Substantia nigra (tissue), 51 donors: ENCODE measurements at places on chromosomes 13 and 19.

GRCh38 chr13:105627270-105627669 lies 908.2 kb downstream of the EFNB2 start:
- no peak for DNase-seq

DNA sequence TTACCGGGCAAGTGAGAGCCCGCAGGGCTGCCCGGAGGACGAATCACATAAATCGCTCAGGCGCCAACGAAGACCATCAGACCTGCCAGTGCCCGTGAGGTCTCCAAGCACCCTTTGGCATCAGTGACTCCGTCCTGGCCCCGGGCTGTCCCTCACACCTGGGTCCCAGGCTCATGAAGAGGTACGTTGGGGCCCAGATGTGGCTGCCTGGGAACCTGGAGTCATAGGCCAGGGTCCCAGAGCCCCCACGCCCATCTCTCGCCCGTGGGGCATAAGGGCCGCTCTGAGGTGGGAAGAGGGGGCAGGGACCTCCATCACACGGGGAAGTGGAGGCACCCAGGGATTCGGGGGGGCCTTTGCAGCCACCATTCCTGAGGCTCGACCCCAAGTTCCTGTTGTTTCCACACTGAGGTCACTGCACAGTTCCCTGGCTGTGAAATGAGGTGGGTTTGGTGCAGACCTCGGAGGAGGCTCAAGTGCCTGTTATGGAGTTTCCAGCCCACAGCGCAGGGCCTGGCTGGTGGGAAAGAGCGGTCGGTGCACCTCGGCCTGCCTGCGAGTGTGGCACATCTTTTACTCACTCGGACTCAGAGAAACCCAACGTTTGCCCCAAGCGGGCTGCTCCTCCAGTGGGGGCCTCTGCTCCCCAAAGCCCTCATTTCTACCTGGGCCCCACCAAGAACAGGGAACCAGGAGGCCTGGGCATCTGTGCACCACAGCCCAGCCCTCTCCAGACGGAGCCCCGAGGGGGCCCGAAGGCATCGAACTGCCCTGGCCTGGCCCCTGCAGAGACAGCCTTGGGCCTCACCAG lies 35.9 kb upstream of the C13orf46 start:
- no peak for DNase-seq

DNA sequence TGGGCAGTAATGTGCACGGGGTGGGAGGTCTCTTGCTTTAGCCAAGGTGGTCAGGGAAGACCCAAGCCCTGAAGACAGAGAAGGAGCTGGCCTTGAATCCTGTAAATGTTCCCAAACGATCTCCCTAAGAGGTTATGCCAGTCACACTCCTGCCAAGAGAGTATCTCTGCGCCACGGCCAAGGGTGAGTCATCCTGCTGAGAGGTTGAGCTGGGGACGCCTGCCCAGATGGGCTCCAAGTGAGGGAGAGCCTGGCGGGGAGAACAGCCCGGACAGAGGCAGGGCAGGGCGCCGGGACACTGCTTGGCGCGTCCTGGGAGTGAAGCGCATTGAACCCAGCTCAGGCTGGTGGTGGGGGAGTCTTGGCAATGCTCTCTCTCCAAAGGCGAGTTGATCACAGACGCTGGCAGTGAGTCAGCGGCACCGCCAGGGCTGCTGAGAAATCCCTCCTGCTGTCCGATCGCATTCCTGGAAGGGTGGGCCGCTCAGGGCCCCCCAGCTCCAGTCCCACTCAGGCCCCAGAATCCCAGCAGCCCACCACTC lies 16.4 kb downstream of the SULT2B1 start:
- peak; percentile 21 for DNase-seq

DNA sequence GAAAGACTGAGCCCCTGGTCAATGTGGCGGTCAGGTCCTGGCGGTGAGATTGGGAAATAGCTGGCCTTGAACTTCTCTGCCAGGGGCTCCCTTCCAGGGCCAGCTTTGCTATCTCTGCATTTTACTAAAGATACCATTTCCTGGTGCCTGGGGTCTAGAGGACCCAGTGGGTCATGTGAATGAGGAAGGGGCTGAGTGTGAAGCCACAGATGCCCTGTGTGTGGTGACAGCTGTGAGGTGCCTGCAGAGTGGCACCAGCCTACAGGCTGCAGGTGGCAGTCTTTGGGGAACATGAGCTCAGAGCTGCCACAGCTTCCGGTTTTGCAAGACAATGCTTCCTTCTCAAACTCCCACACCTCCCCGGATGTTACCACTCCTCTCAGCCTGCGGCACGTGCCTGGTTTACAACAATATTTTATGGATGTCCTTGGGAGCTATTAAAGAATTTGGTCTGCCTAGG lies 5.2 kb upstream of the MLNR start:
- DNase-seq = no peak

DNA sequence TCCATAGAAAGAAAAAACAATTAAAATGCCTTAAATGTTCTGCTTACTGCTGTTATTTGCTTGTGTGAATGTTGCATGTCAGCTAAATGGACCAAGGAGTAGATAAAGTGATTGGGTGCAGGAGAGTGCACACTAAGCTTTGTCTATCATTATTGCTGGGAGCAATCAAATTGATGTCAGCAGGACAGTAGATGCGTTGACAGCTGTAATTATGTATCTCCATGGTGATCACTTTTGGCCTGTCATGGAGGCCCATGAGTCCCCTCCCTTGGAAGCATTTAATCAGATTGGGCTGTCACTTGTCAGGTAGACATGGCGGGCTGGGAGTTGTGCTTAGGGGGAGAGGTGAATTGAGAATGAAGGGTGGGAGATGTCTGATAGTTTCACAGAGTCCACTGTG lies 215.3 kb downstream of the PCCA start:
- no peak for DNase-seq

DNA sequence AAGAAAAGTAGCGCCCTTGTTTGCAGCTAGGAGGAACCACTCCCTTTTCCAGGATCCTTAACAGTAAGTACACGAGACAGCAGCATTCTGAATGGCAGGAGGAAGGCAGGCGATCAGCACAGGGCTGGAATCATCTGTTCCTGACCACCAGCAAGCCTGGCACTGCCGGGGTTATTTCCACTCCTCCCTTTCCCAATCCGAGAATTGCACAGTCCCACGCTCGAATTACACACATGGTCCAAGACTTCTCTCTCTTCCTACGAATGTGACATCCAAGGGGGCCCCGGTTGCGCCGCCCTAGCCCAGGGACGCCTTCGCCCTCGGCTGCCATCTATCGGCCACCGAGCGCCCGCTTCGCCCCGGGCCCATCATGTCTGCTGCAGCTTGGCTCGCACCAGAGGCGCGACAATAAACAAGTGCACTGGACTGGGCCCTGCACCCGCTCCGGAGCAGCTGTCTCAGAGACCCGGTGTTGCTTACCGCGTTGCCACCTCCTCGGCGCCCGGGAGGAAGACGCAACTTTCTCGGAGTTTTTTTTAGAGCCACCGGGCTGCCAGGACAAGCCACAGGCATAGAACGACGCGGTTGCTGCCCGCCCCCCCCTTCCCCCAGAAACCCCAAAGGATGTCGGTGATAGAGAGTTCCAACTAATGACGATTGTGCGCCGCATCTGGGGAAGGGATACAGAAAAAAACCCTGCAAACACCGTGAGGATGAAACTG lies at the start of gene SLITRK5:
Gene SLITRK5 (plus strand): TSS at position 341 of the 722 bp plus-strand sequence. CDS start 4,018 bp downstream, outside the sequence.
- DNase-seq = peak; percentile 87

DNA sequence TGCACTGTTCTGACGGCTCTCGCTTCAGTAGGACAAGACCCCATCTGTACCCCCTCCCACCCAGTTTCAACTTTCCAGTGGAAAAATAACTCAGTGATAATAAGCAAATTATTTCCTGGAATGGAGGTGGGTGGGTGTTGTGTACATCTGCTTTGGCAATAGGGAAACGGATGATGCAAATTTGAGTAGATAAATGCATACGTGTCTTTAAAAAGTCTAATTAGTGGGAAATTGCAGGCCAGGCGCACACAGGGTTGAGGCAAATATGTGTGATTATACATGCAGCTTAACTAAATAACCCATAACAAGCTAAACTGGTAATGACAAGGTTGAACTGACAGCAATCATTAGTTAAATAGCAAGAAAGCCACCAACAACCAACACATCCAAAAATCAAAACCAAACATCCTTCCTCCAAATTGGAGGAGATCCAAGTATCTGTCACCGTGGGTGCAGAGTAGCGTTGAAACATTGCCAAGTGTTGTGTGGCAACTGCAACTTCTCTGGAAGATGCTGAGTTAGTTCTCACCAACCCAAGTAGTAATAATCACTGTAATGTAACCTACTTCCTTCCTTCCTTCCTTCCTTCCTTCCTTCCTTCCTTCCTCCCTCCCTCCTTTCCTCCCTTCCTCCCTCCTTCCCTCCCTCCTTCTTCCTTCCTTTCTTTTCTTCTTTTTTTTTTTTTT lies 54.6 kb downstream of the TRPM4 start:
- DNase-seq = no peak

DNA sequence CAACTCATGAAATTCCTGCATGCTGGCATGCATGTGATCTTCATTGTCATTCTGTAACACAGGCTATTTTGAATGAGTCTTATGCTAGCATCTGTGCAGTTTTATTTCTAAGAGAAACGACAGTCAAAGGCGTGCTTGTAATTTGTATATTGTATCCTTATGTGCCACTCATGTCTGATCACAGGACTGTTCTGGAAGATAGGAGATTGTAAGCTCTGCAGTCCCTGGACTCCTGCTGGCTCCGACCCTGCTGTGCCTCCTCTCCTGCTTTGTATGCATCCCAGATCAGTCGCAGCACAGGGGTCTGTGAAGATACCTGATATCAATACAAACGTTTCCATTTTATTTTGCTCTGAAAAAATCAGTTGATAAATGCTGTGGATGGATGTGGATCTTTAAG lies 653.1 kb downstream of the LIG4 start:
- DNase-seq = no peak

DNA sequence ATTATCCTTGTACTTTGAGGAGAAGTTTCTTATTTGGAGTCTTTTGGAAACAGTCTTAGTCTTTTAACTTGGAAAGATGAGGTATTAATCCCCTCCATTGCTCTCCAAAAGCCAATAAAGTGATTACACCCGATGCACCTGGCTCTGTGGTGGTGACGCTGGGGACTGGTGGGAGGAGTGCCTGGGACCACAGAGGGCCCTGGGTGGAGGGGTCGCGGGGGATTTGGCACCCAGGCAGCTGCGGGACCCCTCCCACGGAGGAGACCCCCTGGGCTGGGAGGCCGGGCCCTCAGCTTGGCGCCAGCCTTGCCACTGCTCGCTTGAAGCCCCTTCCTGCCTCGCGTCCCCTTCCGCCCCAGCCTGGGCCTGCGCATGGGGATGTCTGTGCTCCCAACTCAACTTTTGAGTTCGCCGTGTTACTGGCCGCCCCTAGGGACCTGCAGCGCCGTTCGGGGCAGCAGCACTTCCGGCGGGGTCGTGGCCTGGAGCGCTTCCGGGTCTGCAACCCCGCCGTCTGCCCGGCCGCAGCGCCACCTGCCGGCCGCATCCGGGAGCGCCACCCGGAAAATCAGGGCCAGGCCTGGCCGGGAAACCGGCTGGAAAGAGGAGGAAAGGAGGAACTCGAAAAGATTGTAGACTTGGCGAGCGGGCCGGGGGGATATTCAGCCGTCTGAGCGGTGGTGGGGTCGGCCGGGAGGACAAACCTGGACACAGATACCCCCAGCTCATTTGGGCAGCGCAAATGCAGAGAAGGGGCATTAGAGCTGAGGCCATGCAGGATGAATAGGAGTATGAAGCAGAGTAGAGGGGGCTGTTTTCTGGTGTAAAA lies 8.4 kb downstream of the PEAK3 start:
- DNase-seq = peak; percentile 57

GRCh38 chr13:51603716-51604115 lies 19.5 kb downstream of the WDFY2 start:
- no peak for DNase-seq

- DNase-seq = no peak
Measured at GRCh38 chr19:32877977-32878745, 8.6 kb upstream of the SLC7A9 start.

DNA sequence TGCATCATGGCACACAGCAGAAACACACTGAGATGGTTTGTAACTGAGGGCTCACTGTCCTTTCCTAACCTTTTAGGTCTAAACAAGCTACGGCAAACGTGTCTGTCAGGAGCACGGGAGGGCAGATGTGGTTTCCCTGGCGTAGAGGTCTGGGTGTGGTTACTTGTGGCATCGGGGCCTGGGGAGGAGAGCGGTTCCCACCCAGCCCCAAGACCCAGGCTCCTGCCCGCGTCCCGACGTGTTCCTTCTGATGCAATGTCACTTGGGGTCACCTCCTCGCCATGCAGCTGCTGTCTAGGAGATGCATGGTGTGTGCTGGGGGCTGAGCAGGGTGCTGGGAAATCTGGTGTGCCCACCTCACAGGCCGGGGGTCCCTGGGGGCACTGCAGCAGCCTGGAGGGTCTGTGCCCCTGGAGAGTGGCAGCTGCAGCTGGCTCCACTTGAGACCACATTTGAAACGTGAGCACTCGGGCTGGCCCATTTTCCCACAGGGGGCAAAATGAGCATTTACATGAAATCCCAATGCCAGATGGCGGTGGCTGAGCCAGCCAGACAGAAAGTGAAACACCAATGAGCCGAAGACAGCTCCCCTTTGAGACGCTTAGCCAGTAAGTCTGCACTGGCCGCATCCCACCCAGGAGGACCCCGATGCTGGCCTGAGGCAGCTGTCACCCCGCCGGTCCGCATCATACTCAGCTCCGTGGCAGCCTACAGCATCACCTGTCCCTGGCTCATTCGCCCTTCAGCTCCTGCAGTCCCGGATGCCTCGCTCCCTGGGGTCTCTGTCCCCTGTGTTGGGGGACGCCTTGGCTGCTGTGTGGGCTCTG lies 22.3 kb upstream of the MYDGF start:
- DNase-seq = no peak

DNA sequence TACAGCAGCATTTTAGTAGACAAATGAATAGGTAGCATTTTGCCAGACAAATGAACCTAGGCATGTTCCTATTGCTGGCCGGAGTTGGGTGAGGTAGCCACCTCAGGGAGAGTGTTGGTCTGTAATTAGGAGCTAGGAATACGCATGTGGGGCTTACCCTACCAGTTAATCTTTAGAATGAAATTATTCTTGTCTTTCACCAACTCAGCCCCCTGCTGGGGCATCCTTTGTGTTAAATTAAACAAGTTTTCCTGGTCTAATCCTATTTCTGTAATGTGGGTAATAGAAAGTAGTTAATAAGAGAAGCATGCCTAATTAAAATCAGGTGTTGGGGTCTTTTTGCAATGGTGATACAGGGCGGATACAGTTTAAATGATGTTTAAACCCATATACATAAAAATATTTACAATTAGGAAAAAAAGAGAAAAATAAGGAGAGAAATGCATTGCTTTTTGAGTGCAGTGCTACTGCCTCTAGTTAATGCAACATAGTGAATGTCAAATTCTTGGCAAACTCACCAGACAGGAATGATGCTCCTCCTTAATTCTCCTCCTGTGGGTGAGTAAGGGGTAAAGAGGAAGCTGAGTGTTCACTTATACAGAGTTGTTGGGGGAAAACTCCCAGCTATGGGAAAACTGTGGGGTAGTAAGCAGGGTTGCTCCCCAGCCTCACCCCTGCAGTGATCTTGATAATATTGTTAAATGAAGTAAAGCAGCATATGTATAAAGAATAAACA lies 276.4 kb upstream of the EDNRB start:
- no peak for DNase-seq

GRCh38 chr13:32042551-32042950 lies 11.0 kb downstream of the FRY start:
- DNase-seq = no peak

GRCh38 chr19:11375143-11375948 lies 880 bp downstream of the SWSAP1 start:
- DNase-seq = peak; percentile 23

- DNase-seq = no peak
Measured at GRCh38 chr13:101059793-101060192, 356.5 kb downstream of the NALCN start.

GRCh38 chr13:103556681-103557080 lies 490.5 kb upstream of the SLC10A2 start:
- no peak for DNase-seq
